ENCODE measurements at places on chromosomes 7 and 10.

- DNase-seq = no peak
These were observed 1.6 kb downstream of the LRRD1 start for GRCh38 chr7:92177362-92177761.

GRCh38 chr10:62248465-62248864 lies 20.2 kb downstream of the RTKN2 start:
- DNase-seq = no peak

DNA sequence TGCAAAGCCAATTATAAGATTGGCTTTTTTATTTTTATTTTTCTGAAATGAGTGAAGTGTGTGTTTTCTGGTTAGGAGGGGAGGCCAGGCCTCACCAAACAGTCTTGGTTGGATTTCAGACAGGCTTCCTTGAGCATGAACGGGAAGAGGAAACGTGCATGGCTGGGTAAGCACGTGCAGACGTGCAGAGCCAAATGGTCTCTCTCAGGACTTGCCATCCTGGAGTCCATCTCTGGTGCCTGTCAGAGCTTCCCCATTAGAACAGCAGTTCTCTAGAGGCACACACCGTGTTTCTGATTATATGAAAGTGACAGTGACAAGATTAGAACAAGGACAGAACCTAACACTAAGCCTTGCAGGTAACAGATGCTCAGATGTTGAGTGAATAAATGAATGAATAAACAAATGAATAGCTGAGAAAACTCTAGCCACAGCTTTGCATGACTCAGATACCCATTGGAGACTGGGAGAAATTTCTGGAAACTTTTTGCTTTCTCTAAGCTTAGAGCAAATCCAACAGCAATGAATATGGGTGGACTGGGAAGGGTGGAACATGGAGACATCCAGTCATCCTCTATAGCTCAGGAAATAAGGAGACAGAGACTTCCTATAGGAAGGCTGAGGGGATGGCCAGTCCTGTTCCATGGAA lies 11.8 kb upstream of the CALD1 start:
- no peak for DNase-seq

DNA sequence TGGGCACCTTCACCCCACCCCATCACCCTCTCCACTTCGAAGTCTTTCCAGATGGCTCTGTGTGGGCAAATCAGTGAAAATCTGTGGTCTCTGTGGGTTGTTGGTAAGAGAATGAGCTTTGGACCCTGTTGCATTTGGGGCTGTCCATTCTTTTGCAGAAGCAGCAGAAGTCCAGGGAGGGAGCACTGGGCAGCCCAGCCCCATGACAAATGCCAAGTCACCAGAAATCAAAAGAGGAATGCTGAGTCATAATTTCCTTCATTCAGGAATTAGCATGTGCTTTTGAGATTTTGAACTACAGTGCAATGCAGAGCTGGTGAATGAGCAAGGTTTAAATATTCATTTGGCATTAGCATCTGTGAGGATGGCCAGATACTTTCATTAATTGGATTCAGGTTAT lies 556.2 kb downstream of the LRMDA start:
- no peak for DNase-seq

DNA sequence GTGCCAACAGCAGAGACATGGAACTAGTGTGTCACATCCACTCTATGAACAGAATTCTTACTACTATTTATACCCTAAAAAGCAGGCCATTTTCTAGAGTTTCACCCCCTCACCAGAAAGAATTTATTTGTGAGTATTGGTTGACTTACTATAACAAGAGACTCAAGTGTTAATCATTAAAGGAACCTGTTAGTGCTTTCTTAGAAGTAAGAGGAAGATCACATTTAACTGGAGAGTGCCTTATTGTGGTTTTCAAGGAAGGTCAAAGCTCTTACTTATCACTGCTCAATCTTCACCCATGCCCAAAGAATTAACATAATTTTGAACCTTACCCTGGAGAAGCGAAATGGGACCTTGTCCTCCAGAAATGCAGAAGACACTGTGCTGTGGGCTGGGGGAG lies 169.3 kb upstream of the PRSS1 start:
- DNase-seq = no peak

DNA sequence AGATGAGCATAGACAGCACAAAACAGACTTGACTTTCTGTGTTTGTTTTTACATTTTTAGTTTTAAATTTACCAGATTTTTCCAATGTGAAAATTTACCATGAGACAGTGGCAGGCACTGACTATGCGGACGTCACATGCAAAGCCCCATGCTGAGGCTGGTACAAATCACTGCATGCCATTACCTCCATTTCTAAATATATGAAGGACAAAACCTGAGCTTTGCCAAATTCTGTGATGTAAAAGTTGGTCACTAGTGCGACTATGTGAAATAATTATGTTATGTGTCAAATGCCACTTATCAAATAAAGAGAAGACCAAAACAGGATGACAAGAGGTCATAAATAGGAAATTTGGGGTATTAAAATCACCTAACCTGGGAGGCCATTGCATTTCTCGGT lies 22.1 kb downstream of the NRAP start:
- no peak for DNase-seq
